ENCODE measurements at places on chromosomes 11 and 22. TPM values are rescaled to one million over a fixed set of nuclear protein-coding genes. Genes with fewer than 3 reads are reported as not detected.

The FAM180B gene
- total RNA-seq: not detected

DNA sequence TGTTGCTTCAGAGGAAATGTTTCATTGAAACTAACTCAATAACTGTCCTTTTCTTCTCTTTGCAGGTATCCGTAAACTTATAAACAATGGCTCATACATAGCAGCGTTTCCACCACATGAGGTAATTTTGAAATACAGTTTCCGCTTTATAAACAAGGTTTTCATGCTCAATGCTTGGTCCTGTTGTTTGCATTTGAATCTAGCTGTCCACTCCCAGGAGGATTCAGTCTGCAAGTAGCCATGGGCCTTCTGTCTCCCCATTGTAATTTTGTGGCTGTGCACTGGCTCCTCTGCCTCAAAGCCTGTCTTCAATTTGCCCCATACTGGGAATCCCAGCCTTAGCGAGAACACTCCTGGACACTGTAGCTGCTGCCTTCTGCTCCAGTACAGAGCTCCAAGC is 34.7 kb downstream of the MUC15 start:
- H3K27me3 ChIP-seq: no peaks in the 10 kb centered on the region
- no peak overlapping the region for H3K27ac ChIP-seq
- H3K4me1 ChIP-seq: no peaks in the 10 kb centered on the region
- DNase-seq: no peak

The ELMOD1 gene
- 0.39 TPM for total RNA-seq

The TRIM22 gene
- total RNA-seq: 31.1 TPM

DNA sequence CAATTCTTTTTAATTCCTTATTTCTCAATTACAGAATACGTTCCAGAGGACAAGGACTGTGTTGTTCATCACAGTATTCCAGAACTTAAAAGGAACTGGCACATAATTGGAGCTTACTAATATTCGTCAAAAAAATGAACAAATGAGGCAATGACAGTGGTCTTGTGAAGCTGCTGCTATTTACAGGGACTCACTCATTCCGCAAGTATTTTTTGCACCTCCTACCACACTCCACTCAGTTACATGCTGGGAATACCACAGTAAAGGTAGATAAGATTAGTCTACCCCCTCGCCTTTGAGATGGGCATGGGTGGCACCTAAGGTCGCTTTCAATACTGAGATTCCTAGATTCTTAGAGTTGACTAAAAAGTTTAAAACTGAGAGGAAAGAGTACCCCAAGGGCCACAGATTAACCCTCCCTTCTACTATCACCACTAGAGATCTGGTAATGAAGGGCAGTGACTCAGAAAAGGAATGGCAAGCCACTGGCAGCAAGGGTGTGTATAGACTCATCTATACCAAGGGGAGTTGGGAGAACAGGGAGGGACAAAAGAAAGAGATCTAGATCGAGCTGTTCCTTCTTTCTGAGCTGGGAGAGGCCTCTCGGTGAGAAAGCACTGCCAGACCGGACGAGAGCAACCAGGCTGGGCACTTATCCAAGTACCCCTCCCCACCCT is 85.0 kb downstream of the RPL27A start:
- no peaks in the 10 kb centered on the region for H3K27me3 ChIP-seq
- DNase-seq: no peak
- peaks cover 100% of the 10 kb centered on the region for H3K4me1 ChIP-seq
- H3K27ac ChIP-seq: peak overlapping the region; percentile 89
- H3K4me3 ChIP-seq: no peak overlapping the region

The PRR33 gene
- total RNA-seq: not detected

DNA sequence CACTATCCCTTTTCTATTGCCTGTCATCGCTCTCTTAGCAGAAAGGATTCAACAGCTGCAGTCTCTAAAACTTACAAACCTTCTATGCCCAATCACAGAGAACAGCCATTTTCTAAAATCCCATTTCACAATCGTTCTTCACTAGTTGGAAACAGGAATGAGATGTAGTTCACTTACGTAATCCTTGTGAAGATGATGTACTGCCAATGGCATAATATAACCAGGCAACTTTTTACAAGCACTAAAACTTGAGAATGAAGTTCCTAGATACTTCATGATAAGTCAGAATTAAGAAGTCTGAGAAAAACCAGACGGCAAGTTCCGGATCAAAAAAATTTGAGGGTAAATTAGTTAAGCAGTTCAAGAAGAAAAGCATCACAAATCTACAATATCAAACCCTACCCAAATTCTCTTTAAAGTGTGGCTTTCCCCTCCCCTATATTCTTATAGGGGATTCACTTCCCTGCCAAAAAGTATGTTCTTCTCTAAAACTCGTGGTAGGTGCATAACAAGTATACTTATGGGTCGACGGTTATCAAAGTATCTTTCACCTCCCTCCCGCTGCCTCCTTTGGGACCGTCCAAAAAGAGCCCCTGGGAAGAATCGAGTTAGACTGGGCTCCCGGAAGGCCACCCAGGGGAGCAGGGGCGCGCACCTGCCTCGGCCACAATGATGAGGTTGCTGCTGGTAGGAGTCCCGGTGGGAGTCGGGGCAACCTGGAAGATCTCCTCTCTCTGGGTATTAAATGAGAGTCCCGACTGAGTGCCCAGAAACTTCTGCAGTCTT is 666 bp downstream of the MSANTD4 start:
- H3K27ac ChIP-seq: peak overlapping the region; percentile 82
- no peaks in the 10 kb centered on the region for H3K27me3 ChIP-seq

DNA sequence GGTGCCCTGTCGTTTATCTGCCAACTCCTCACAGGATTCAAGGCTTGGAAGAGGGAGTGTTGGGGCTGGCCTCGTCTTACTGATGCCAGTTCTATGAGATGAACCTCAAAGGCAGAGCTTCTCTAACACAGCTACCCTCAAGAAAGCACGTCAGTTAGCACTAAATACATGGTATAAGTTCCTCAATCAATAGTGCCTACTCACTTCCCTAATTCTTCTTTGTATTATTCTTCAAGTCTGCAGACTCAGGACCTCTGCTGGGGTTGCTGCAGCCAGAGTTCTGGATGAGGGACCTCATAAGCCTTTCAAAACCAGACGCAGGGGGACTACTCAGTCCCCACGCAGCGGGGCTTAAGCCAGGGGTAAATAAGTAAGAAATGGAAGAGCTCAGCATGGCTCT is 118.3 kb downstream of the VPREB1 start:
- H3K4me3 ChIP-seq: no peak overlapping the region
- H3K27ac ChIP-seq: no peak overlapping the region
- DNase-seq: peak; percentile 60
- no peaks in the 10 kb centered on the region for H3K36me3 ChIP-seq
- H3K27me3 ChIP-seq: no peaks in the 10 kb centered on the region

GRCh38 chr11:28798286-28798685 is 690.1 kb downstream of the METTL15 start:
- no peaks in the 10 kb centered on the region for H3K27me3 ChIP-seq
- H3K4me1 ChIP-seq: no peaks in the 10 kb centered on the region
- H3K4me3 ChIP-seq: no peak overlapping the region
- no peak overlapping the region for H3K27ac ChIP-seq
- H3K36me3 ChIP-seq: no peaks in the 10 kb centered on the region
- no peak for DNase-seq

DNA sequence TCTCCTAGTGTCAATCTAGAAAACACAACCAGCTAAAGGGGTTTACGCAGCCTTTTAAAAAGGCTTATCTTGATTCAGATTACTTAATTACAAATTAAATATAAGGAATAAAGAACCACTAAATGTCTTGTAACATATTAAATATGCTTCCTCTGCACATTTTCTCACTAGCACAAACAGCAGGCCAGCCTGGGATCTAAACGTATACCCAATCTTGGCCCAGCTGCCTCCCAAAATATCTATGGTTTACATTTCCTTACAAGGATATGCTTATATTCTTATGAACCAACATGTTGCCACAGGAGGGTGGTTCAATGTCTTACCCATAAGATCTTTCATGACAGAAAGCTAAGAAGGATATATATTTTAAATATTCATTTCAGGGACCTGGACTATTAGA is 7.7 kb downstream of the LGR4 start:
- H3K4me1 ChIP-seq: peaks cover 38% of the 10 kb centered on the region
- H3K27ac ChIP-seq: peak overlapping the region; percentile 67
- DNase-seq: no peak
- no peaks in the 10 kb centered on the region for H3K36me3 ChIP-seq
- no peaks in the 10 kb centered on the region for H3K27me3 ChIP-seq

The KLHDC7B gene
- total RNA-seq: not detected

DNA sequence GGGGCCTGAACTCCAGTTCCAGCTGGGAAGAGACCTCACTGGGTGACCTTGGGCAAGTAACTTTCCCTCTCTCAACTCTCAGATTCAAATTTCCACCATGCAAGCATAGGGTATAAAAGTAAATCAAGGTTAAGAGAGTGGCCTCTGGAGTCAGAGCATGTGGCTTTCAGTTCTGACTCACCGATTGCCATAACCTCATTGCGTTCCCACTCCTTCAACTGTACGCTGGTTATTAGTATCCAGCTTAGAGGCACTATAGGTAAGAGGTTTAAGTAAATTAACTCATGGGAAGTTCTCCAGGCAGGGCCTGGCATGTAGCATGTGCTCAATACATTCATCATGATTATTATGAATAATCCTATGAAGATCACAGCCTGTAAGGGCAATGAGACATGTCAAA is 88.3 kb downstream of the FBXO7 start:
- H3K4me1 ChIP-seq: peaks cover 29% of the 10 kb centered on the region
- DNase-seq: no peak
- H3K36me3 ChIP-seq: no peaks in the 10 kb centered on the region
- no peaks in the 10 kb centered on the region for H3K27me3 ChIP-seq
- H3K4me3 ChIP-seq: no peak overlapping the region

The JHY gene
- 11.1 TPM for total RNA-seq

DNA sequence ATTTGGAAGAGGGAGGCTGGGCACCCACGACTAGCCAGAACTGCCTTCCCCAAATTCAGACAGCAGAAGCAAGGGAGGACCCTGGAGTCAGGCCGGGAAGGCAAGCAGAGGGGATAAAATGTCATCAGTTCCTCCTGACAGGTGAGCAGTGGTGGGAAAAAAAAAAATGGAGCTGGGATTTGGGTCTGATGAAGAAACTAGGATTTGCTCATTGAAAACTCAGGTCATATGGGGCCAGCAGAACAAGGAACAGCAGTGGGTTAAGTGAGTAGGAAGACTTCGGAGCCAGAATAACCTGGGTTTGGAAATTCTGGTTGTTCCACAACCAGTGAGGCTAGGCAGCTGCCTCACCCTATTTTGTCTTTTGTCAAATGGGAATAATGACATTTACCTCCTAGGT is 28.9 kb upstream of the DRD2 start:
- no peaks in the 10 kb centered on the region for H3K4me1 ChIP-seq
- H3K36me3 ChIP-seq: no peaks in the 10 kb centered on the region
- peak; percentile 82 for DNase-seq
- H3K4me3 ChIP-seq: no peak overlapping the region

DNA sequence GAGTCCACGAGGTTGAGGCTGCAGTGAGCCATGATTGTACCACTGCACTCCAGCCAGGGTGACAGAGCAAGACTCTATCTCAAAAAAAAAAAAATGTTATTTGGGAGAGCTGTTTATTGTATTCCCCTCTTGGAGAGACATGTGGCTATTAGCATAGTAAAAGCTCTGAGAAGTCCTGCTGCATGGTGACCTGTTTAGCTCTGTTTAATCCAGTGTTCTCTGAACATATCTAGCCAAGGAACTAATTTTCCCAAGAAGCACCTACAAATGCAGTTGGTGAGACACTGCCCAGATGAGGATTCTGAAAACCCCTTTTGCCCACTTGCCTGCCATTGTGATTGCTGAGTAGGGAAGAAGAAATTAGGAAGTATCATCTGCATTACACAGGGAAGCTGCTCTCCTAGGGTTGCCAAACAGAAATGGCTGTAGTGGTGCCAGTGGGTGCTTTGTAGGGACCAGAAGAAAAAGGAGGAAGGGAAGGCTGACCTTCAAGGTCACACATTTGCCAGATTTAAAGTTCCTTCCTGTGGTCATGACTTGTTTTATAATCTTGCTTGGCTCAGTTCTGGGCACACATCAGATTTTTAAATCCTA is 15.7 kb downstream of the TIMP3 start:
- peak overlapping the region; percentile 45 for H3K27ac ChIP-seq
- H3K4me1 ChIP-seq: peaks cover 100% of the 10 kb centered on the region
- no peaks in the 10 kb centered on the region for H3K27me3 ChIP-seq
- no peak overlapping the region for H3K4me3 ChIP-seq
- DNase-seq: no peak
- H3K36me3 ChIP-seq: peaks cover 5% of the 10 kb centered on the region

The CHST1 gene
- total RNA-seq: 6.9 TPM

DNA sequence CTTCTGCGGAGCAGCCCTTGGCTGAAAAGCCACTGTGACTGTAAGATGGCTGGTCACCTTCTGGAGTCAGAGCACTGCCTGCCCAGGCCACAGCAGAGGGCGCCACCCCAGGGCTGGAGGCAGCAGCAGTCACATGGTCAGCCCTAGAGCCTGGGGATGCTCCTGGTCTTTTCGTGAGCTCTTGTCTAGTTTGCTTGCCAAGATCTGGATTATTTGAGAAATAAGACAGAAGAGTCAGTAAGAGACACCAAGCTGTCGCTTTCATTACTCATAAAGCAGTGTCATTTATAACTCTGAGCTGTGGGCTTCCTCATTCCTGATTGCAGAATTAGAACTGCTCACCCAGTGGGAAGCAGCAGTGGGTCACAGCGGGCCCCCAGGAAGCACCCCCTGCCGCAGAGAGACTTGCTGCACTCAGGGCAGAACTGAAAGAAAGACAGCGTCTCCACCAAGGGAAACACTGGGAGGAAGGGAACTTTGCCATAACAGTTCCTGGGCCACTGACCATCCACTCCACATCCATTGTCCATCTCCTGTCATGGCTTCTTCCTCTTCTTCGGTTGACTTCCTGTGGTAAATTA is 56.7 kb downstream of the PPP6R2 start:
- no peaks in the 10 kb centered on the region for H3K27me3 ChIP-seq
- peak overlapping the region; percentile 40 for H3K27ac ChIP-seq
- H3K4me1 ChIP-seq: peaks cover 18% of the 10 kb centered on the region
- no peak overlapping the region for H3K4me3 ChIP-seq
- H3K36me3 ChIP-seq: peaks cover 5% of the 10 kb centered on the region

GRCh38 chr11:16001044-16001568 is 355.2 kb downstream of the SOX6 start:
- no peak overlapping the region for H3K4me3 ChIP-seq
- no peak overlapping the region for H3K27ac ChIP-seq
- H3K4me1 ChIP-seq: no peaks in the 10 kb centered on the region

The RPUSD4 gene
- total RNA-seq: 18.9 TPM

- no peak for DNase-seq
- no peaks in the 10 kb centered on the region for H3K36me3 ChIP-seq
- H3K27ac ChIP-seq: no peak overlapping the region
- peaks cover 4% of the 10 kb centered on the region for H3K27me3 ChIP-seq
These were observed 29.4 kb upstream of the SLN start for GRCh38 chr11:107741044-107741823.
